Stimulated activated CD4-positive, alpha-beta T cell treated with anti-CD3 and anti-CD28 coated beads, Interleukin-4, amount 100 ng/mL, for 4 hours (primary cell): ENCODE measurements at places on chromosomes 5 and 9.

DNA sequence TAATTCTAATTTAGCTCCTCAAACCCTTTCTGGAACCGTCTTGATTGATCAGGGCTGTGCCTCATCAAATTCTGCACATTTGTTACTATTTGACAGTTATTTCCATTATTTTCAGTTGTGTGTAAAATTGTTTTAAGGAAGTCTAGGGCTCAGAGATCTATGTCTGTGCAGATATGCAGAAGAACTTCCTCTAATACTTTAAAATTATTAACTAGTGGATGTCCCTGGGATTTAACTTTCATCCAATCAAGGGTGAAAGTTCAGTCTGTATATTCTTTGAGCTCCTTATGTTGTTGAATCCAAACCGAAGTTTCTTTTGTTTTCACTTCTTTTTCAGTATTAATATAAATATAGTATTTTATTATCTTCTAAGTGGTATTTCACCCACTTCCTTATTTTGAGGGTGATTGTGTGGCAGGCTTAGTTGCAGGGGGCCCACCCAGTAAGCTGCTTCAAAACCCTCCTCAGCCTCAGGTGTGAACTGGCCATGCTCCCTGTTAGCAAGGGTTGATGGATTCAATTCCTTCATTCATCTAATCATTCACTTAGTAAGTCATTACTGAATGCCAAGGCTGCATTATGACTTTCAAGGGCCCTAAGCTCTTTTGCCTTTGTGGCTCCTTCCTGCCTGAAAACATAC is 2.1 kb upstream of the CAMLG start:
- no peak for DNase-seq

- no peak for DNase-seq
Measured at GRCh38 chr5:111347021-111347420, 122.8 kb downstream of the CAMK4 start.

DNA sequence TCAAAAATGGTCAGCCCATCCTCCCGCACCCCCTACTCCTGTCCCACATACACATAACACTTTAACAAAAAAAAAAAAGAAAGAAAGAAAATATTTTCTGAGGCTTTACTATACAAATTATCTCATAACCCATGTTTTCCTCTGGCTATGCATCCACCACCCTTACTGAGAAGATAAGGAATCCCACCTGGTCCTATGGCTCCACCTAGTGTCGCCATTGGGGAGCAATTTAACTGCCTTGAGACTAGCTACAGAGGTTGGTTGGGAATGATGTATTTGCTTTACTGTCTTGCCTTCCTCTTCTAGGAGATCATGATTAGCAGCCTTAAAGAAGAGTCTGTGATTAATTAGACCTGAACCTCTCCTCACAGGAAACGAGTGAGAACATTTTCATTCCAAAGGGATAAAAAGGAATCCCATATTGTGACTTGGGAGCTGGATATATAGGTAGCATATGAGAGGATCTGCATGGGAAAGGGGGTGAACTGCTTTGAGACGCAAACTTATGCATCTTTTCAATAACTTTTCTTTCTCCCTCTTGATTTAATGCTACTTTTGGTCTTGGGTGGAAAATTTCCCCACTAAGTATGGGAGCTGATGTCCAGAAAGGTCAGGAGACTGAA is 77.7 kb upstream of the SELENOP start:
- DNase-seq, result peak; percentile 42

DNA sequence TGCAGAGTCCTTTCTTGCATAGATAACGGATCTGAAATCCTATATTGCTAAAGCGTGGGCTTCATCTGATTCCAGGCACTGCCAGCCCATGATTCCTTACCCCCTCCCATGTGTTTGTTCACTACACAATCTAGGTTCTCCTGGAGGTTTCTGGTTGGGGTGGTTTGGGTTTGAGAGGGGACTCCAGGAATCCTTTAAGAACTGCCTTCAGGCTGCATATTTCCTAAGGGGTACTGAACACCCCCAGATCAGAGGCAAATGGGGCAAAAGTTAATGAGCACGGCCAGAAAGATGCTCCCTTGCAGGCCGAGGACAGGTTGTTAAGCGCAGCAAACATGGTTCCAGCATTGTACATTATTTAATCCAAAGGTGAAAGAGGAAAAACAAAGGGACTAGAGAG is 9.9 kb downstream of the NR2F1 start:
- no peak for DNase-seq

- DNase-seq, result no peak
Measured at GRCh38 chr9:2356041-2356790, 265.4 kb upstream of the VLDLR start.

- no peak for DNase-seq
Measured at GRCh38 chr9:437066-437465, 222.4 kb downstream of the DOCK8 start.

DNA sequence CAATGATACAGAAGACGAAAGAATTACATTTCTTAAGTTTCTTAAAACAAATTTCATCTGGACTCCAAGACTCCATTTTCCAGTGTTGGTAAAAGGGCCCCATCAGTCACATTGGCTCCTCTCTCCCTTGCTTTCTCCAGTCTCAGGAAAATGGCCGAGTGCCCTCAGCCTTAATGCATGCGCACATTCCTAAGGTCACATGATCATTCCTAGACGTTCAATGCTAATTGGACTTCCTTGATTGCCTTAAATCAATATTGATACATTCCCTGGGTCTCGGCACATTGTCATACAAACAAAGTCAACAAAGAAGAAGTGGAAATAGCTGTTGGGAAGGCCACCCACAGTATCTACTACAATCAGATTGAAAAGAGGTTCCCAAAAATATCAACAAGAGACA is 413.6 kb upstream of the GRAMD2B start:
- DNase-seq, result no peak

DNA sequence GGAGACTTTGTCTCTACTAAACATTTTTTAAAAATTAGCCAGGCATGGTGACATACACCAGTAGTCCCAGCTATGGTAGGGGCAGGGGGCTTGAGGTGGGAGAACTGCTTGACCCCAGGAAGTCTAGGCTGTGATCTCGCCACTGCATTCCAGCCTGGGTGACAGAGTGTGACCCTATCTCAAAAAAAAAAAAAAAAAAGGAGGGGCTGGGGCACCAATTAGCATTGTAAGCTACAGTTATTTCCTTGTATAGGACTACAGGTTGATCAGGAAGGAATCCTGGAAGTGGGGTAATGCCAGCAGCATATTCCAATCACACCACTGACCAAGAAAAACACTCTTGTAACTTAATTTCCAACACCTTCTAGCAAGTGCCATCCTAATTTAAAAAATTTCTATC is 32.1 kb downstream of the PWWP2A start:
- DNase-seq, result no peak

- no peak for DNase-seq
Measured at GRCh38 chr9:86469476-86470250, 115.5 kb upstream of the TUT7 start.

DNA sequence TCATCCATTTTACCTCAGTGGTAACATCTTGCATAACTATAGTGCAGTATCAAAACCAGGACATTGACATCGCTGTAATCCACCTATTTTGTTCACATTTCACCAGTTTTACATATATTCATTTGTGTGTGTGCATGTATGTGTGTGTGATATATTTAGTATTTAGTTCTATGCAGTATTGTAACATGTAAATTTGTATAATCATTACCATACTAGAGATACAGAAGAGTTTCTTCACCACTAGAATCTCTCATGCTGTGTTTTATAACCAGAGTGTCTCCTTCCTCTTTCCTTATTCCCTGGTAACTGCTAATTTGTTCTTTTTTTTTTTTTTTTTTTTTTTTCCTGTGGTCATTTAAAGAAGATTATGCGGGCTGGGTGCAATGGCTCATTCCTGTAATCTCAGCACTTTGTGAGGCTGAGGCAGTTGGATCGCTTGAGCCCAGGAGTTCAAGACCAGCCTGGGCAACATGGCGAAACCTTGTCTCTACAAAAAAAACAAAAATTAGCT is 11.0 kb downstream of the RASA1 start:
- no peak for DNase-seq

DNA sequence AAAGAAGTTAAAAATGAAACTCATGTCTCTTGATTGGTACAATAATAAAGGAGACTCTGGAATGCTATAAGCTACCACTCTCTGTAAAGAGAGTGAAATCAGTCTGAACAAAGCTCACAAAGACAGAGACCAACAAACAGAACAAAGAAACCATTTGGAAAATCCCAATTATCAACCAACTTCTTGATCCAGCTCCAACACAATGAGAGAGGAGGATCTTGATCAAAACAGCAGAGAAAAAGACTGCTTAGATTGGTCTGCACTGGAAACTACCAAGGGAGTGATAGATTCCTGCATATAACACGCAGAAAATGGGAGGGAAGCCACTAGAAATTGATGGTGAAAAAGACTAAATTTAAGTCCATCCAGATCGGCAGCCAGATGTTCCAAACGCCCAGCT is 23.1 kb upstream of the RNF38 start:
- DNase-seq, result no peak

DNA sequence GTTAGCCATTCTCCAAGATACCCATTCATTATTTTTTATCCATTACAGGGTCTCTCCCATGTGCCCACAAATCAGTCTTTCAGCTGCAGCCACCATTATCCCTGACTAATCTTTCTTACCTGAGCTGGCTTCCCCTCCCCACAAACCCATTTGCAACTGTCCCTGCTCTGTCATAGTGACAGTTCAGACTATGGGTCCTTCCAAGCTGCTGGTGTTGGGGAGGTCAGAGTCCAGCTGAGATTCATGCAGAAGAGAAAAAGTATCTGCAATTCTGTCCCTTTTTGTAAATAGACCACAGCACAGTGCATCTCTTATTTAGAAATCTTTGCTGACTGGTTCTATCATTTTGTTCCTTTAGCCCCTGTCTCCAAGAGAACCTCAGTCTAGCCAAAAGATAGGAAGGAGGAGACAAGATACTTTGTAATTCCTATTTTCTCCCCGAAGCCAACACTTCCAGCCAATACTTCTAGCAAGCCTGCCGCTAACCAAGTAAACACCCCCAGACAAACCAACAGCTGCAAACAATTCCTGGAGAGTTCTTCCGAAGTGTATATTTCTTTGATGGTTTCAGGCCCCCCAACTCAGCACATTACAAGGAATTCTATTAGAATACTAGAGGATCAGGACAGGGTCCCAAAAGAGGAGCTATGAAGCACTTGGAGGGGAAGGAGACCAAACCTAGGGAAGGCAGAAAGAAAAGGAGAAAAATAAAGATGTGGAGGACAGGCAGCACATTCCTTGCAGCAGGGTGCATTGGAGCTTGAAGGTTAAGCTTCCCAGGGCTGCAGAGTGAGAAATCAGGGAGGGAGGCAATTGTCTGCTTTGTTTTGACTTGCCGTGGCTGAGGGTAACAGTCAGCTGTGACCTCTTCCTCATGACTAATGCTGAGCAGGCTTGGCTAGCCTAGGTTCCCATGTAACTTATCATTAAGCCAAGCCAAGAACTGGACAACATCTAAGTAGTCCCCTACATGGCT is 148.5 kb downstream of the SGCD start:
- no peak for DNase-seq

- DNase-seq, result no peak
Measured at GRCh38 chr9:114925672-114926071, 4.7 kb downstream of the TNFSF8 start.

DNA sequence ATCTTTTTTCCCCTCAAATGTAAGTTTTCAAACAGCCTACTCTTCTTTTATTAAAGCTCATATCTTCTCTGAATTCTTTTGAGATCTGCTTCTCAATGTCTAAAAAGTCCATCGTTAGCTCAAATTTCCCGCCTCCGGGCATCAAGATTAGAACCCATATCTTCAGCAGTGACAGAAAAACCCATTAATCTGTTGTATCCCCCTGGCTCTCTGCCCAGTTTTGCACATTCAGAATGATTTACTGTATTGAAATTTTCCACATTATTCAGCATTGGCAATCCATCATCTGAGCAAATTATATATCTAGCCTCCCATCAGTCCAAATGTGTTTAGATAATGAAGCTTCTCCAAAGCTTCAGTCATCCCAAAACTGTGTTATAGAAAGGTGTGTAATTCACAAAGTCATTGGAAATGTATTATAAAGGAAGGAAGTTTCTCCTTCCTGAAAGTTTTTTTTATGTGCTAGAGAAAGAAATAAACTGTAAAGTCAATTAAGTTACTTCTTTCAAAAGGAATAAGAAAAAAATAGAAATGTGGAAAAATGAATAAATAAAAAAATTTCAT is 849.9 kb downstream of the MAT2B start:
- no peak for DNase-seq

DNA sequence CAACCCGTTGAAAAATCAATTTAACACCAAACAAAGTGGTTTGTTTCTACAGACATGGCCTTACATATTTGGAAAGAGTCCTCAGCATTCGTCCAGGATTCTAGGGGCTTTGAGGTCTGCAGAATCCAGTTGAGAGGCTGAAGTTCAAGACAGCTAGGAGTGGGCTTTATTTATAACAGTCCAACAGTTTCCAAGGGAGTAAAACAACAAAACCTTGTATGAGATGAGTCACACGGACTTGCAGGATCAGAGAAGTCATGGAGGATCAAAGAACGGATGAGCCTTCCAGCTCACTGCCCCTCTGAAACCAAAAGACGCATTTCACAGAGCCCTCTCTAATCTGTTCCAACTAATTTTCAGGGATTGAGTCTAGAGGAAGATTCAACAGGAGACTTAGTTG is 11.1 kb upstream of the ESM1 start:
- DNase-seq, result no peak

DNA sequence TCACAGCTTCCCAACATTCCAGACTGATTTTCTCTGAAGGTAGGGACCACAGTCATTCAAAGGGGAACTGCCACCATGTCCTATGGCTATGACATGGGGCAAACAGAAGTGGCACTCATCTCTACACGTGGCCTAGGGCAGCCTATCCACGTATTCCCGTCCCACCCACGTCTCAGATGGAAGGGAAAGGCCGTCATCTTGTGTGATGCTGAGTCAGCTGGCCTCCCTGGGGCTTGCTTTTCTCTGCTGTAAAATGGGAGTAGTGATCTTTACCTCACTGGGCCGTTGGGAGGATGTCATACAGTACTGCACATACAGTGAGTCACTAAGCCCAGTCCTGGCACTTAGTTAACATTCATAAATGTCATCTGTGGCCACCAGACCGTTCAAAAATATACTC is 72.3 kb downstream of the RAPGEF1 start:
- DNase-seq, result peak; percentile 70

DNA sequence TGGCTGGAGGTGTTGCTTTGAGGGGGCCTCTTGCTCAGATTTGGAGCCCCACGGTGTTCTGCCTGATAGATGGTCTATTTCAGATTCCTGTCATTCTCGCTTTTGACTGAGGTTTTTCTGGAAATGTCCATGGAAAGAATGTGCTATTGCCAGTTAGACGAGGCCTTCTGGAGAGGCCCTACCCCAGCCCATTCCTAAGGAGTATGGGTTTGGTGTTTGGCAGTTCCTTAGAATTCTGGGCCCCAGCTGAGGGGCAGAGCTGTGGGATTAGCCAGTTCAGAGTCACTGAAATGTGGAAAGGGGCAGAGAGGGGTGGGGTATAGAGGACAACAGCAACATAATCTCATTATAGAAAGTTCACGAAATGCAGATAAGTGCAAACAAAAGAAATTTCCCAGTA is 50.5 kb downstream of the GALNT10 start:
- DNase-seq, result no peak

DNA sequence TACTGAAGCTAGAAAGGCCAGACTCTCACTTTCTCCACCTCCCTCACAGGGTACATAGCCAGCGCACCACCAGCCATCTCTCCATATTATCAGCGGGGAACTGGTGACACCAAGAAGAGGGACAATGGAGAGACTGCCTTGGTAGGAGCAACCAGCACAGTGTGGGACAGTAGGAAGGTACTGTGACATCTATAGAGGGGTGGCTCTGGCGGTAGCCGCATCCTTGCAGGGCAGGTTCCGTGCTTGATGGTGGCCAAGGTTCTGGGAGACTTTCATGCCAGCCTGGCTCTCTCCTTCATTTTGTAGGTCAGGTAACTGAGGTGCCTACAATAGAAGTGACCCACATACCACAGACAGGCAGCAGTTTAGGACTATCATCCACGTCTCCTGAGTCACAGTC is 65.5 kb upstream of the SMIM23 start:
- no peak for DNase-seq
